SIG-M5 (cell line): ENCODE measurements at places on chromosomes 3 and 15.
A peak's percentile ranks its signal among the peaks of the same experiment; 100 is the strongest.

DNA sequence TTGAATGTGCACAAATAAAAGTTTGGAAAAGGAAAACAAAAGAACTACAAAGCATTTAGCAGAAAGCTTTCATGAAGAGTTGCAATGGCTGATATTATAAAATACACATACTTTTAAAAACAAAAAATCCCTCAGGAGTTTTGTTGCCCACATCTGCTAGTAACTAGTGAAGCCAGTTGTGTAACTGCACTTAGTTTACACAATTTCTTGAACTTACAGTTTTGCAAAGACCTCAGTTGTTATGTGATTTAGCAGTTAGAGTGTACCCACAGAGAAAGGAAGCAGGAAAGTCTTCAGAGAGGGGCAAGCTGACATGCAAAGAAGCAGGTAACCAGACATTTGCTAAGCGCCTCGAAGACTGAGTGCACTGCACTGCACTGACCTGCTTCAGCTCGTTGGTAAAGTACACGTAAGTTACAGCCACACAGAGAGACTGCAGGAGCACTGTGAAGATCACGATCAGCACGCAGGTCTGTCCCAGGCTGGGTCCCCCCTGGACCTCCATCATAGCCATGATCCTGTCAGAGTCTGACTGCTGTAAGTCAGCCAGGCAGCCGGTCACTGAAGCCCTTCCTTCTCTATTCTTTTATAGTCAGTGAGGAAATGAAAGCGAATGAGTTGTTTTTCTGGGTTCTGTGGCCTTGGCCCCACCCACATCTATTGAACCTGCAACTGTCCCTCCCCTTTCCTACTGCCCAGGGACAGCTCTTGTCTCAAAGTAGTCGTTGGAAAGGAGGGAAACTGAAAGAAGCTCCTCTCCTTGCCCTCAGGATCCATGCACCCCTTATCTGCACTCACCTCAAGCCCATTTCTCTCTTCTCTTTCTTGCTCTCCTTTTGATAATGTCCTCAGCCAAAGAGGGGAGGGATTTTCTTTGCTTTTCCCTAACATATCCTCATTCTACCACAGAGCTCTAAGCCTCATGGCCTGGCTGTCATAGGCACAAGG is at the start of gene TNFSF10:
TSS of gene TNFSF10 (minus strand) at position 560 of the 948 bp plus-strand sequence. CDS start at position 514, 46 bp downstream.
- DNase-seq: peak; percentile 71

DNA sequence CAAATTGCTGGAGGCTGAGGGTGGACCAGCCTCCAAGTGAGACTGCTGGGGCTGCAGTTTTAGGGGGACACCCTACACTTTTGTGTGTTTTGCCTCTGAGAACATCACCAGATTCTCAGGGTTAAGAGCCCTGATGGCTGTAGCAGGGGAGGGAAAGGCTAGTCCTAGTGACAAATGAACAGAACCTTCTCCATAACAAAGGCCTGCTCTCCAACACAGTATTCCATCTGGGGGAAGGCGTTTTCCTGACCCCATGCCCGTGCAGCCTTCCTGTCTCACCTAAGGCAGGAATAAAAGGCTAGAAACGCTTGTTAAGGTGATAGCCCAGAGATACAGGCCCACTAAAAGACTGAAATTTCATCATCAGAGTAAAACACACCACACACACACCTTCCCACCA is 50.2 kb upstream of the NSMCE3 start:
- DNase-seq: no peak

- DNase-seq: no peak
Measured at GRCh38 chr3:13474776-13475303, 5.3 kb upstream of the HDAC11 start.

- DNase-seq: no peak
Measured at GRCh38 chr3:63324621-63325020, 46.5 kb downstream of the SYNPR start.

DNA sequence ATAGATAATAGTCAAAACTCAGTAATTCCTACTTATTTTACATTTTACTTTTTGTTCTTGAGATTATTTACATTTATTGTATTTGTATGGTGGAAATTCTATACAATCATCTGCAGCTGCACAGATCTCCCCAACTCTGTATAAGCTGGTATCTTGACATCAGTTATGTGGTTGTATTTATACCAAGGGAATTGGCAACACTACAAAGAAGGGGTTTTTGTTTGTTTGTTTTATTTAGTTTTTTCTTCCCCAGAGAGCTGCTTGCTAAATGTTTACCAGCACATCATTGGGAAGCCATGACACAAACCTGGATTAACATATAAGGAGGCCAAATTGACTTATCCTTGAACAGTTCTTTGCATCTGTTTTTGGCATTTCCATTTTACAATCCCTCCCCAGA is 389.2 kb upstream of the KCNMB2 start:
- DNase-seq: no peak

GRCh38 chr15:79516155-79516554 is 84.0 kb downstream of the MINAR1 start:
- no peak for DNase-seq

GRCh38 chr3:23239211-23240068 is 36.3 kb downstream of the UBE2E2 start:
- DNase-seq: no peak

DNA sequence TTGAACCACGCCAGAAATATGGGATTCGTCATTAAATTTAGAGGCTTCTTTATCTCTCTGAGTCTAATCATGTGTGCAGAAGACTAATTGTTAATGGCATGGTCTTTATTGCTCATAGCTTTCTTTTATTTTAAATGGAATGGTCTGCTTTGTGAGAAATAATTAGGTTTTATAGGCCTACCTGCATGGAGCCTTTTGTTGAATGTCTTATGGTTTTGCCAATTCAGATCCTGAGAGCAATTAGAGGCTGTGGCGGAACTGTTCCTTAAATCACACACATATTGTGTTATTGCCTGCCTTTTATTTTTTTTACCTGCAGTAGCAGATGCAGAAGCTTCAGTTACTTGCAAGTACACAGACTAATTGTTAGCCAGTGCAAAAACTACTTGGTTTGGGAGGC is 306.2 kb downstream of the NLGN1 start:
- DNase-seq: no peak

GRCh38 chr3:143155756-143156155 is 36.2 kb downstream of the CHST2 start:
- DNase-seq: no peak

GRCh38 chr3:188303823-188304222 is 149.9 kb downstream of the LPP start:
- no peak for DNase-seq

- no peak for DNase-seq
Measured at GRCh38 chr15:29031502-29032228, 145.9 kb downstream of the APBA2 start.

DNA sequence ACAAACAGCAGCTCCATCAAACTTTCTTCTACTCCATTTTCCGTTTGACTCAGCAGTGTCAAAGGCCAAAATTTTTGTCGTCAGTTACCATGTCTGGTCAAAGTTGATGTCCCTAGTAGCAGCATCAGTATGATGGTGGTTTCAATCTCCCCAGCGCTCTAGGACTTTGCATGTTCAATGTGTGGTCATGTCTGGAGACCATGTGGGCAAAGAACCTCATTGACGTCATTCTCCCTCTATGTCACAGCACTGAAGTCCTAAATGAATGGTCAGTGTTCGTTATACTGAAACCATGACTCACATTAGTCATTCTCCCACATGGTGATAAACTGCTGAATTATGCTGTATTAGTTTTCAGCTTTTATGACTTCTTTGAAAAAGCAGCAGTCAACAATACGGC is 23.2 kb downstream of the SHC4 start:
- DNase-seq: no peak

GRCh38 chr3:25655659-25656058 is 9.0 kb downstream of the TOP2B start:
- DNase-seq: no peak

GRCh38 chr3:150324245-150324644 is 83.9 kb upstream of the TSC22D2 start:
- no peak for DNase-seq

DNA sequence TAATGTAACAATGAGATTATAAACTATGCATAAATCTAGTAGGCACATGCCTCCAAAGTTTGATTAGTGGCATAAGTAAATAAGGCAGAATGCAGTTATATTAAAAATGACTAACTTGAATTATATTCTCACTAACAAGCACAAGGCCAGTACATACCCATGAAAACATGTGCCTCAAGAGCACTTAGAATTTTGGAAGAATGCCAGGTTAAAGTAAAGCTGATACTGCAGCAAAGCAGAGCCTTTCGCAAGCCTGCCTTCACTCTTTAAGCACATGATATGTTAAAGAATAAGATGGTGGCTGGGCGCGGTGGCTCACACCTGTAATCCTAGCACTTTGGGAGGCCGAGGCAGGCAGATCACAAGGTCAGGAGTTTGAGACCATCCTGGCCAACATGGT is 49.0 kb downstream of the KBTBD12 start:
- DNase-seq: no peak

GRCh38 chr15:100835636-100836035 is 44.0 kb upstream of the ALDH1A3 start:
- DNase-seq: no peak

GRCh38 chr3:80769683-80770082 is 991.8 kb downstream of the GBE1 start:
- DNase-seq: no peak

- DNase-seq: no peak
Measured at GRCh38 chr3:183816681-183817510, 8.5 kb downstream of the MAP6D1 start.

DNA sequence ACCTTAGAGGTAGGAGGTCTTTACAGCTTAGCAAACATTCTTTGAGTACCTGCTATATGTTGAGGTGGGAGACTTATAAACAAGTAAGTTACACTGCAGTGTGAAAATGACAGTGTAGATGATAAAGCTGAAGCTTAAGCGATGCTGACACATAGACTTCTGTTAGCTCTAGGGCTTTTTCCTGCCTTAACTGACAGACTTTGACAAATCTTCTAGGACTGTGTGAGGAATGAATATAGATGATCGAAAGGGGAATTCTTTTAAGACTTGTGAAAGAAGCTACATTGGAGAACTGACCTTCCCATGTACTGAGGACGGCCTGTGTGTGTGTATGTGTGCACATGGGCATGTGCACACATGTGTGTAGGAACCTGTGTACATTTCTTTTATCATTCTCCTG is 22.7 kb downstream of the BOC start:
- DNase-seq: no peak

DNA sequence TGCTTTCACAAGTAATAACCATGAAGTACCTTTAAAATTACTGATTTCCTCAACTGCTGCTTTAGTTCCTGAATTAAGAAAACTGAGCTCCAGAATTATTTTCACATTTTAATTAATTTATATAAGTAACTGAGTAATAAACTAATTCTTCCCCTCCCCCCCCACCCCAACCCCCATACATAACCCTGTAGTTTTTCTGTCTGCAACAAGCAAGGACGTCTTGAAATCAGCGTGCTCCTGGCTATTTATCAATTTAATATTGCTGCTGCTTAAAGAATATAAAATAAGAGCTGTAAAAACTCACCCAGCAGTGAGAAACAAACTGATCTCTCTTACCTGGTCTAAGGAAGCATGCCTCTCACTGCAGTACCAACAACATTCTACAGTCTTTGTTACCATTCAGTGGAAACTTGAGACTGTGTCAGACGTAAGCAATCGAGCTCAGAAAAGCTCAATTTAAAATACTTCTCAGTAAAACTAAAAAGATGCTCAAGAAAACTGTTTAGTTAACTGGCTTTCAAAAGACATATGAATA is 121.0 kb downstream of the TFDP2 start:
- DNase-seq: no peak

- DNase-seq: no peak
Measured at GRCh38 chr15:87910301-87910700, 346.2 kb downstream of the NTRK3 start.

- no peak for DNase-seq
Measured at GRCh38 chr3:111903067-111903511, 44.0 kb downstream of the PHLDB2 start.

DNA sequence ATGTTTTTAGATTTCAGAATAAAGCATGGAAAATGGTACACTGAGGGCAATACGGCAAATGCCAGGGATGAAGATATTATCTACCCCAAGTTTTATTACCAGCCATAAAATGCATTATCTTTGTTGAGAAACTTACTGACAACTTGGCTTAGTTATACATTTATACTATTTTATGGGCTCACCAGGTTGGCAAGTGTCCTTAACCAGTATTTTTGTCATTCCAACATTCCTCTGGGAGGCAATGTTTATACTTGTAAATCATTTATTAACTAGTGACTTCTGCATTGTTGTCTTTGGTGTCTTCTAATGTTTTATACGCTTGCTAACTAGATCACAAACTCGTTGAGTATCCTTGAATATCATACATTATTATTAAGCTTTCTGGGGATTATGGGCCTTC is 18.0 kb upstream of the ADGRG7 start:
- no peak for DNase-seq

GRCh38 chr3:52313774-52314188 is 2.3 kb upstream of the DNAH1 start:
- no peak for DNase-seq

DNA sequence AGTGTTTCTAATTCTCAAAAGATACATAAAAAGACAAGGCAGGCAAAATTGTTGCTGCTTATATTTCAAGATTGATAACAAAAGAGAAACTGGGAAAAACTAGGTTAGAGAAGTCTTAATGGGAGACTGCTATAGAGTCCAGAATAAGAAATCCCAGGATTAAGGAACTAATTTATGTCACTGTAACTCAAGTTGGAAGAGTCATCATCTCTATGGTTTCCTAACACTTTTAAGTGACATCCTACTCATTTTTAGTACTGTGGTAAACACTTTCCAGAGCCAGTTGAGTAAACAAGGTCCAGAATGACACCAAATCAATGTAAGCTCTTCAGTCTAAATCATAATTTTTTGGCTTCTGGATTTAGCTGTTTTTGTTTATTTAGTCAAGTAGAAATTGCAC is 8.0 kb downstream of the CLDN16 start:
- no peak for DNase-seq

DNA sequence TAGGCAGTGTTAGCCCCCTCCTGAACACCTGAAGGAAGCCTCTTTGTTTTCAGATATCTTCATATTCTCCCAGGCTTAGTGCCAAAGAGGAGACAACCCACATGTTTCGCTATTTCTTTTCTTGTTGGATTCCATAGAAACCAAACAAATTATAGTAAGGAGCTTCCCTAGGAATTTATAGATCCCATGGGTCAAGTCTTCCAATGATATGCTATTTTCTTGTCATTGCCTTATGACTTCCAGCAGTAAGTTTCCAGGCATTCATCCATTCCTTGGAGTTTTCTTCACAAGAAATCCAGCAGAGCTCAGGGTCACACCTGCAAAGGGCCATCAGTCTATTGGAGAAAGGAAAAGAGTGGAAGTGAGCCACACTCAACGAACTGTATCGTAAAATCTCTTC is 9.9 kb upstream of the KCNMB2 start:
- DNase-seq: no peak

- DNase-seq: no peak
Measured at GRCh38 chr3:123813876-123814275, 70.3 kb downstream of the MYLK start.

- DNase-seq: no peak
Measured at GRCh38 chr15:41609123-41609522, 50.1 kb downstream of the TYRO3 start.

DNA sequence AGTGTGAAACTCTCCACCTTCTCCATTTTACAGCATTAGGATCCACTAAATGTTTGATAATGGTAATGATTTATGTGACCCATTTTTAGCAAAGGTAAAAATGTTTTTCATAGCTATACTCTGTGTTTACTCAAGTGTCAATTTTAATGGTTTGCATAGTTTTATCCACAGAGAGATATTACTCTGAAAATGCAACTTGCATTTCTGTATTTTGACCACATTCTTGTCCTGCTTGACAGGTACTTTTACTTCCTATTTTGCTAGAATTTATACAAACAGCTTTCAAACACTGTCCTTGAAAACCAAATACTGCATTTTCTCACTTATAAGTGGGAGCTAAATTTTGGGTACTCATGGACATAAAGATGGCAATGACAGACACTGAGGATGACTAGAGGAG is 62.9 kb downstream of the SERPINI1 start:
- DNase-seq: no peak

GRCh38 chr3:132079147-132079546 is 44.3 kb upstream of the CPNE4 start:
- DNase-seq: no peak
